HFFc6 (cell line): ENCODE measurements at places on chromosomes 4 and X. TPM values are rescaled to one million over a fixed set of nuclear protein-coding genes. Genes with fewer than 3 reads are reported as not detected.

The ASB12 gene
- not detected in 3 replicates for total RNA-seq

The USP27X gene
- total RNA-seq: 1.3 to 2.3 TPM (median 2.2 TPM) in 3 replicates

DNA sequence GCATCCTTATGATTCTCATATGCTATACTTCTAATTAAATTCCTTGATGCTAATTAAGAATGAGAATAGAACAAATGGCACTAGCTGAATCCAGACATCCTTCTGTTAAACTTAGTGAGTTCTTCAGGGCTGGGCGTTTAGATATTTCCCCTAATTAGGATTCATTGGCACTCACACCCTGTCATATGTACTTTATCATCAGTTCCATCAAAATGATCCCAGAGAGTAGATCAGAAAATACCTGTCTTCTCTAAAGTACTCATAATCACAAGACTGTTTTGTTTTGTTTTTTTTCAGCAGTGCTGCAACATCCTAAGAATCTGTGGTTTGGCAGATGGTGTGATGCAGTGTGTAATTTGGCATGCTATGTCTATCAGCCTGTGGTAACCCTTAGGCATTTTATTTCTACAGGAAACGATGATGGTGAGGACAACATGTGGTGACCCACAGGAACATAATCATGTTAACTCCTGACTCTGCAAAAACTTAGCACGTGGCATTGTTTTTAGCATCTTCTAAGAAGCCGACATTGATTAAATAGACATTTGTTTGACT, 2528.4 kb downstream of the ARAP2 start:
- peaks cover 2% of the 10 kb centered on the region; the same call in 1 of the 2 replicates for H3K36me3 ChIP-seq
- peak overlapping the region; percentile 40; the same call in 1 of the 2 replicates for H3K27ac ChIP-seq
- peaks cover 10% of the 10 kb centered on the region for H3K27me3 ChIP-seq
- H3K4me1 ChIP-seq: peaks cover 12% of the 10 kb centered on the region
- no peak overlapping the region for H3K4me3 ChIP-seq

- no peak overlapping the region for H3K4me3 ChIP-seq
- no peaks in the 10 kb centered on the region for H3K36me3 ChIP-seq
- H3K27me3 ChIP-seq: peaks cover 1% of the 10 kb centered on the region
- no peaks in the 10 kb centered on the region for H3K4me1 ChIP-seq
- no peak for DNase-seq
Observed at GRCh38 chrX:23559975-23560374, 107.3 kb upstream of the PRDX4 start.

DNA sequence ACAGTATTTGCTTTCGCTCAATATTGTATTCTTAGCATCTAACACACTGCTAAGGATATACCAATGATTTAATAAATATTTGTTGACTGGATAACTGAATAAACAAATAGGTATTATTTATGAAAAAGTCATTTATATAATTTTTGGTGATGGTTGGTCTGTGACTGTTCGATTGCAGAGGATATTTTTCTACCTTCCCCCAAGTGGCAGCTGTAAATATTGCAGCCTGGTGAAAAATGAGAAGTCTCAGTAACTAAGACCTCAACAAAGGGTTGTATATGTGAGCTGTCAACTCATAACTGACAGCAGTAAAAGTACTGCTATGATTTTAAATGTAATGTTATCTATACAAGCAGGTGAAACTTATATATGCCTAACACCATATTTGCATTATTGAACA, 36.0 kb downstream of the HTR2C start:
- no peaks in the 10 kb centered on the region for H3K27me3 ChIP-seq
- no peak for DNase-seq
- H3K4me1 ChIP-seq: no peaks in the 10 kb centered on the region
- no peaks in the 10 kb centered on the region for H3K36me3 ChIP-seq
- H3K4me3 ChIP-seq: no peak overlapping the region
- no peak overlapping the region for H3K27ac ChIP-seq

GRCh38 chrX:3811331-3812311, 98.2 kb upstream of the PRKX start:
- DNase-seq: peak; percentile 16
- H3K27ac ChIP-seq: no peak overlapping the region
- H3K27me3 ChIP-seq: peaks cover 9% of the 10 kb centered on the region
